ENCODE measurements at places on chromosomes 16 and 17.
A peak's percentile ranks its signal among the peaks of the same experiment; 100 is the strongest.

- DNase-seq: no peak
These were observed 269.5 kb downstream of the MAP2K4 start for GRCh38 chr17:12290207-12290606.

DNA sequence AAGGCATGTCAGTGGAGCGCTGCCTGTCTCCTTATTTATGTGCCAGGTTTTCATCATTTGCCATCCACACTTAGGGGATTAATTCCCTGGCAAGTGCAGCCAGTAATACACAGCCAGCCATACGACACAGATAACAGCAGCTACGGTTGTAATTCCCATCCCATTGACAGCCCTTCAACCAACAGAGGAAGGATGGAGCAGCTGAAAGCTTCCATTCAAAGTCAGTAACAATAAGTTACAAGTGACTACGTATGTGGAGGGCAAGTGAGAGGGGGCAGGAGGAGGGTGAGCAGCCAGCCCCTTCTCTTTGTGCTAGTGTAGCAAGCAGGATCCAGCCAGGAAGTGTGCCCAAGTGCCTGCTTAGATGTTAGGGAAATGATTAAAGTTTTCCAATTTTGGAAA is 53.8 kb upstream of the LYRM9 start:
- DNase-seq: no peak

DNA sequence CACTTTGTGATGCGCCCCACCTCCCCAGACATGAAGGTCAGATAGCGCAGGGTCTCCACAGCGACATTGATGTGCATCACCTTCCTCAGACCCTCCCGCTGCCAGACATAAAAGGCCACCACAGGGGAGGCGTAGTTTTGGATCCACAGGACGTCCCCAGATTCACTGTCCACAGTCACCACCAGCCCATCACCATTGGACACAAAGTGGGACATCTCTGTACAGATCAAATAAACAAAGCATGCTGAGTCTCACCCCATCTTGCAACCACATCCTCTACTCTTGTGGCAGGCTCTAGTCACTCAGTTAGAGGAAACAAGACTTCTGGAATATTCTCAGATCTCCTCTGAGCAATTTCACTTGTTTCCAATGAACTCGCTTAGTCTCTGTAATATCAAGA is 46.3 kb upstream of the ICAM2 start:
- no peak for DNase-seq

GRCh38 chr17:78723001-78723796 is 58.9 kb downstream of the CYTH1 start:
- no peak for DNase-seq

DNA sequence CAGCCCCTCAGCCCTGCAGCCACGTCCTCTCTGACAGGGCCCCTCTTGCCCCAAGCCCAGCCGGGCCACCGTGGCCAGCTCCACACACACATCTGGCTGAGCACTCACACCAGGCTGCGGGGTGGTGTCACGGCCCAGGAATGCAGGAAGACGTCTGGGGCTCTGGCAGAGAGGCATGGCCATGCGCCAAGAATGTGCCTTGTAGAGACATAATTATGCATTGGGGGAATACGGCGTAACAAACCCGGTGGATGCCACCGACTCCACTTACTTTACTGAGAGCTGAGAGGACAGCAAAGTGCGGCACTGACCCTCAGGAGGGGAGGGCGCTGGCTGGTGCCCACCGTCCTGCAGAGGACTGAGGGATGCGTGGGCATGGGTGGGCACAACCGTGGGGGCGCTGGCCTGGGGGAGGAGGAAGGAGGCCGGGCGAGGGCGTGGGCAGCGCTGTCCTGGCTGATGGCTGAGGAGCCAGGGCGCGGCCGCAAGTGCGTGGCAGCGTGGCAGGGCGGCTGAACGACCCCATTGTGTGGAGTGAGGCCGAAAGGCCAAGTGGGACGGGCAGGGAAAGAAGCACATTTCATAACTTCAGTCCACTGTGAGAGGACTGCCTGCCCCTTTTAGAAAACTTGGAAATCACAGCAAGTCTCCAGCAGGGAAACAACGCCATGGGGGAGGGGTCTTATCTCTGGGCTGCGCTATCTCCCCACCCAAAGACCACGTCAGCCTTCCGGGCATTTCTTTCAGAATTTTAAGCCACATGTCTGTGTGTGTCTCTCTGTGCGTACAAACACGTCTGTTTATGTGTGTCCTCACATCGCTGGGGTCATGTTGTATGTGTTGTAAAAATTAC is 30.6 kb downstream of the METRNL start:
- peak; percentile 47 for DNase-seq

GRCh38 chr16:25052530-25052929 is 37.4 kb upstream of the ARHGAP17 start:
- DNase-seq: no peak

DNA sequence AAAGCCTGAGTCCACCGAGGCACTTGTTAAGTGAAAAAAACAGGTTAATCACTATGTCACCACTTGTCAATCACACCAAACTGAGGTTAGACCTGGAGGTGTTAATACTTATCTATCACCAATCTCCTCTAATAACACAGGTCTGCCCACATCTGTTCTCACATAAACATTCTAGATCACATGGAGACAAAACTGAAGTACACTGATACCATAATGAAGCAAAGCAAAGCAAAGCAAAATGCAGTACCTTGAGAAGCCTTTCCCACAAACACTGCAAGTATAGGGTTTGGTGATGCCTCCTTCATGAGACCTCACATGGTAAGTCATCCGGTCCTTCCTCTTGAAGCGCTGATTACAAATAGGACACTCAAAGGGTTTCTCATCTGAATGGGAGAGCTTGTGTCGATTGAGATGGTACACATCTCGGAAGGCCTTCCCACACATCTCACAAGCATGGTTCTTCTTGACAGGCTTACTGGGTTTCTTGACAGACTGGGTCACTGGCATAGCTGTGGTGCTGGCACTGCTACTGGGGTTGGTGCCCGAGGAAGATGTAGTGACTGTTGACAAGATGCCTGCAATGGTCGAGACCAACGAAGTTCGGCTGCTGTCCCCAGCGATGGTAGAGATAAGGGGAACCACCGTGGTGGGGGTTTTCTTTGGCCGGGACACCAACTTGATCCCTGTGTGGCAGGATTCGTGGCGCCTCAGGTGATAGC is 5.4 kb downstream of the VEZF1 start:
- DNase-seq: no peak

- no peak for DNase-seq
These were observed 4.7 kb downstream of the PFAS start for GRCh38 chr17:8253801-8254200.

DNA sequence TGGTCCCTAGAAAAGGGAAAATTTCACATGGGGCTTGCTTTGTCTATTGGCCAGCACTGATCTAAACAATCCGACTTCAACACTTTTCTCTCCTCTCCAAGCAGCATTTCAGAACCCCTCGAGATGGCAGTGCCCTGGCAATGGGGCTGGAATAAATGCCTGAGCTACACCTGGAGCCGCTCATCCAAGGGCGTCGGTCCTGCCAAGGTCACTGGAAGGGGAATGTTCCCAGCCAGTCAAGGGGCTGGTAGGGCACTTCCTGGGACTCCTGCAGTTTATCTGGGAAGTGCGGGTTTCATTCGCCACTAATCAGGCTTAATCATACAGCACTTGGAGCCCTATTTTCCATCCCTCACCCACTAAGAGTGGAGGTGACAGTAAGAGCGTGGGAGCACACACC is 17.1 kb downstream of the MEAK7 start:
- DNase-seq: no peak

- DNase-seq: no peak
These were observed 7.9 kb upstream of the BAHCC1 start for GRCh38 chr17:81387100-81388090.

- no peak for DNase-seq
These were observed 3.7 kb downstream of the CRISPLD2 start for GRCh38 chr16:84823484-84823883.
